ENCODE measurements at places on chromosomes 7 and 10.
A peak's percentile ranks its signal among the peaks of the same experiment; 100 is the strongest.

DNA sequence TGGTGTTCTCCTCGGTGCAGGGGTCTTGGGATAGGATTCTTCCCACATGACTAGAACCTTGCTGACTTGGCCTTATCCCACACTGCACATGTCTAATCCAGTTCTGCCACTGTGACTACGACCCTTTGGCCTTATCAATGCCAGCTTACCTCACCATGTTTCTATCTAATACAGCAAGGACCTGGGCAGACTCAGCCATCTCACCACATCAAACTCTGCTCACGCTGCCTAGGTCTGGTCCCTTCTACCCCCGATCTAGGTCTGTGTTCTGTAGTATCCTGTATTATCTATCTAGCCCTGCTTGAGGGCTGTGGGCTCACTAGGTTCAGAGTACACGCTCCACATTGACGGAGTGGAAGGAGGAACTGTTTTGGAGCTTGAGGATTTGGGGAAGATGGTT is 282.4 kb downstream of the HPSE2 start:
- DNase-seq: no peak

GRCh38 chr10:23402856-23403255 is 36.0 kb upstream of the OTUD1 start:
- no peak for DNase-seq

GRCh38 chr7:92766461-92767003 is 69.8 kb downstream of the CDK6 start:
- DNase-seq: peak; percentile 57

DNA sequence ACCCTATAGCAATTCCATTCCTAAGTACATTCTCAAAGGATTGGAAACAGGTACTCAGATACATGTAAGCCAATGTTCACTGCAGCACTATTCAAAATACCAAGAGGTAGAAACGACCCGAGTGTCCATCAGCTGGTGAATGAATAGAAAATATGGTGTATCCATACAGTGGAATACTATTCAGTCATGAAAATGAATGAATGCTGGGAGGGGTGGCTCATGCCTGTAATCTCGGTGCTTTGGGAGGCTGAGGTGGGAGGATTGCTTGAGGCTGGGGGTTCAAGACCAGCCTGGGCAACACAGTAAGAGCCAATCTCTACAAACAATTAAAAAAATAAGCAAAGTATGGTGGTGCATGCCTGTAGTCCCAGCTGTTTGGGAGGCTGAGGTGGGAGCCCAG is 62.8 kb downstream of the CLEC2L start:
- no peak for DNase-seq

DNA sequence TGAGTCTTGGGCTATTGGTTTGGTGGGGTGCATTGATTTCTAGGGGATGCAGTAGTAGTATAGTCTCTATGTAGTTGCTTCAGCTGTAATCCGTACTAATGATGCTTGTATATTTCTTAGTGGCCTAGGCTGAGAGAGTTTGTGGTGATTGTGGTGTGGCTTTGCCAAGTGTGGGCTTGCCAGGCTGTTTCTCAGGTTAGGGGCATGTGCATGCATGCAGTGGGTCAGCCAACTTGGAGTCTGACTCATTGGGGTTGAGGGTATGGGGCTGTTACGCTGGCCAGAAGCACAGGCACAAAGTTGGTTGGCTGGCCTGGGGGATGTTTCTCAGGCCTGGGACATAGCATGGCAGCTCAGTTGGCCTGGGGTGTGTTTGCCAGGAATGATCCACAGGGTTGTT is 25.7 kb upstream of the PLA2G12B start:
- DNase-seq: no peak

DNA sequence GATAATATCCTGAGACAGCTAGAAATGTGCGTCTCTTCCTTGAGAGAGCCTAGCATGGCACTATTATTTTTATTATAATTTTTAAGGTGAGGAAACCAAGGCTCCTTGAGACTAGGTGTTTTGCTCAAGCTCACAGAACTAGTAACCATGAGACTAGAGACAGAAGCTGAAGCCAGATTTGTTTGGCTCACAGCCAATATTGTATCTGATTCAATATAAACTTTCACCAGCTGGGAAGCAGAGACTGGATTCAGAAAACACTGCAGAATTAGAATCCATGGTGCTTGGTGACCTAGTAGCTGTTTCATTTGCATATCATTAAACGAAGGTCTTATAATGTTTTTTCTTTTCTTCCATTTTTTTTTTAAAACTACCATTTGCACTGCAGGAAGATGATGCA is 64.4 kb downstream of the DNAJB9 start:
- DNase-seq: no peak

DNA sequence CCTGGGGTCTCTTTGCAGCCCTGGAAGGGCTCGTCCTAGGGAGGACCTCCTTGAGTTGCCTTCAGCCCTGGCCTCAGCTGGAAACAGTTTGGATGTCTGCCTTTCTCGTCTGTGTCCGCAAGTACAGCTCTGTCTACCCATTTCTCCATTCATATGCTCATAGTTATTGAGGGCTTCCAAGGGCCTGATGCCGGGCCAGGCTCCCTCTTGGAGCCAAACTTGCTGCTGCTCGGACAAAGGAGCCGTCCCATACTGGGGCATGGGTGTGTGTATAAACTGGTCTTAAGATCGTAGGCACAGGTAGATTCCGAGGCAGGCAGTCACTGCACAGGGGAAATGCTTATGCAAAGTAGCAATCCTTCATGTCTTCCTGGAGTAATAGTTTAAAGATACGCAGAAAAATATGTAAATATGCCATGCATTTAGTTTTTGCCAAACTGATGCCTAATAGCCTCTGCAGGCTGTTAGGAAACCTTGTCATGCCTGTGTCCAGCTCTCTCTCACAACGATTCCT is 117.0 kb upstream of the BTBD16 start:
- no peak for DNase-seq

- peak; percentile 78 for DNase-seq
Observed at GRCh38 chr10:92567952-92568600, 5.8 kb downstream of the IDE start.

- DNase-seq: no peak
Observed at GRCh38 chr10:121450247-121450646, 148.0 kb downstream of the FGFR2 start.

GRCh38 chr10:48670978-48671913 is 13.4 kb upstream of the WDFY4 start:
- no peak for DNase-seq

- DNase-seq: no peak
Observed at GRCh38 chr10:33355274-33355673, 20.8 kb upstream of the NRP1 start.

DNA sequence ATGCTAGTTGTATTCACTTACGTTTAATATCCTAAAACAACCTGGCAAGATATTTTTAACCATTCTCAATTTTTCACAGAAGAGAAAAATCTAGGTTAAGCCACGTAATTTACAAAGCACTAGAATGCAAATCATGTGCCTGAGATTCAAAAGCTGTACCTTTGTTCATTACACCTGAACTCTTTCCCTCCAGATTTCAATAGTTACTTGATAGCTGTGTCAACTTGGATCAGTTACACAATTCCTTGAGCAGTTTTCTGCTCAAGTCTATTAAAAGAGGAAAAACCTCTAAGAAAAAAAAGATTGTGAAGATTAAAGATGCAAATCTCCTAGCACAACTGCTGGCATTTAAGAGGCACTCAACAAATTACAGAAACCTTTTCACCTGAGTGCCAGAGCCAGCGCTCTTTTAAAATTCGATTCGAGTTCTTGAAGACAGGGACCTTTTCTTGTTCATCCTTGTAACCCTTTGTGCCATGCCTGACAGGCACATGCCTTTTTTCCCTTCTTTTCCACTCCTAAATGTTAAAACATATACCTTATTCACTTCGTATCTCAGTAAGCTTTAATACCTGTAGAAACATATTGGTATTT is 886 bp downstream of the NSUN6 start:
- no peak for DNase-seq

GRCh38 chr7:79868010-79868409 is 266.6 kb upstream of the GNAI1 start:
- DNase-seq: peak; percentile 55

- no peak for DNase-seq
Observed at GRCh38 chr7:100847360-100847759, 5.2 kb upstream of the SLC12A9 start.

DNA sequence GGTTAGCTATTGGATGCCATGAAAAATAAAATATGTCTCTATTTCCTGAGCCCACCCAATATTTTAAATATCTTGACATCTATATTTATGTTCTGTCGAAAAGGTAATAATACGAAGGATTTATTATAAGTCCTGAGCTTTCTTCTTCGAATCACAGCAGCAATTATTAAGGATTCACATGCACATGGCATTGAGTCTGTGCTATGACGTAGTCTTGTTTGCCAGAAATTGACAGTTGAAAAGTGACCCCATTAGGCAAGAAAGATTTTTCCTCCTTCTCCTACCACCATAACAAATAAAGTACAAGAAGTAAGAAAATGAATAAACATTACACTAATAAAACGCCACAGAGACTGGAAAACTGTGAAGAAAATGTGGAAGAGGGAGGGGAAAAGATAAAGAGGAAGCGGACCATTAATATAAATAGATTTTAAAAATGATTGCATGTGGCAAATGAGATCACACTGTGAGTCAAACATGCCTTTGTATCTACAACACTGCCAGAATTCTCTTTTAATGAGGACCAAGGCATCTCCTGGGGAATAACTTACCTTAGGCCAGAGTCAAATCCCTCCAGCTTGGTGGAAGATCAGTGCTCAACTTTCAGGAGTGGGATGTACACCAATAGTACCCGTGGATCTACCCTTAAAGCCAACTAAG is 21.6 kb downstream of the FZD1 start:
- peak; percentile 32 for DNase-seq

- peak; percentile 18 for DNase-seq
Observed at GRCh38 chr10:25455980-25456567, 281.3 kb downstream of the GPR158 start.

GRCh38 chr7:70484255-70484654 is 647.7 kb upstream of the GALNT17 start:
- no peak for DNase-seq

DNA sequence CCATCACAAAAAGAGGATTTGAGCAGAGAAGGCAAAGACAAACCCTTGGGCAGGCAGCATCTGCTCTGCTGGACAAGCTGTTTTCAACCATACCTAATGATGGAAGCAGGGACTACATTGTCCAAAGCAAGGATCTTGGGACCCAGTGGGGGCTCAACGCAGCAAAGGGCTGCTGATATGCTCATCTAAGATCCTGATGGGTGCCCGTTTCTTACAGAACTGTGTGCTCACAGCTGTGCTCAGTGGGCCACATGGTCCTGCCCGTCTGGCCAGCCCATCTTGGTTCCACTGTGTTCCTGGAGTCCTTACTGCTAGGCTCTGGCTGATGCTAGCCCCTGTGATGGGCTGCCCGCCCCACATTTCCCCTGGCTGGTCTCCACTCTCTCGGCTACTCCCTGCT is 36.1 kb downstream of the GPRIN2 start:
- DNase-seq: no peak

DNA sequence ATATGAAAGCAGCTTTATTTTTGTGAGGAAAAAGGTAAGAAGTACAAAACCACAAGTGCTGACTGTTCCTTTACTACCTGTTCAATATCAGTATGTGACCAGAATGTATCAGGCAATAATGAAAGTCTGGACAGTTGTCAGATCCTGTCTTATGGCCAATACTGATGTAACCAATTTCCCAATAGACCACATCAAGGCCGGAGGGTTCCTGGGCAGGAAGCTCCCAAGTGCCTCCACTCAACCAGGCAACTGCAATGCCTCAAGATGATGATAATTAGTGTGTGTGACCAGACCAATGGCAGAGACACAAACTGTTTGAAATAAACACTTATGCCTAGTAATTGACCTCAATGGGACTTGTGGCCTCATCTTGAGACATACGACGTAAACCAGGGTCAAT is 149.4 kb upstream of the ASAH2 start:
- peak; percentile 21 for DNase-seq

DNA sequence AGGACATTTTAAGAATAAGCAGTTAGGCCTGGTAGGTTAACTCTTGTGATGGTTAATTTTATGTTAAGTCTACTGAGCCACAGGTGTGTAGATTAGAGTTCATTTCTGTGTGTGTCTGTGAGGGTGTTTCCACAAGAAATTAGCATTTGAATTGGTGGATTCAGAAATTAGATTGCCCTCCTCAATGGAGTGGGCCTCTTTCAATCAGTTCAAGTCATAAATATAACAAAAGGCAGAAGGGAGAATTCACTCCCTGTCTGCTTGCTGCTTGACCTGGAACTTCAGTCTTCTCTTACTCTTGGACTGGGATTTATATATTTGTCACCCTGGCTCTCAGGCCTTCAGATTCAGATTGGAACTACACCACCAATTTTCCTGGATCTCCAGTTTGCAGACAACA is 55.3 kb upstream of the POM121L12 start:
- no peak for DNase-seq

DNA sequence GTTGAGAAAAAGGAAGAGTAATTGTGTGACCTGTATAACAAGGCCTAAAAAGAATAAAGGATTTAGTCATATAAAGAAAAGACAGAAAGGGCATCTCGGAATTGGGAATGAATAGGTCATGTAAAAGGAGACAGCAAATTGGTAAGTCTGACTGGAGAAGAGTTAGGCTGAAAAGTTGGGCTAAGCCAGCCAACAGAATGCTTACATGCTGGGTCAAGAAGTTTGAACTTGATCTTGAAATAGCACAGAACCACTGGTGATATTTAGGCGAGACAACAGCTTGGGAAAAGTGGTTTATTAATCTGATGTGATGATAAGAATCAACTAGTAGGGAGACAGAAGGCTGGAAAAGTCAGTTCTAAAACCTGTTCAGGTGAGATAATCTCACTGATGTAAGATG is 4.8 kb downstream of the IDE start:
- DNase-seq: peak; percentile 37

GRCh38 chr10:115857856-115858255 is 415.1 kb downstream of the GFRA1 start:
- peak; percentile 88 for DNase-seq

- DNase-seq: peak; percentile 40
Observed at GRCh38 chr7:118104812-118105441, 79.0 kb upstream of the LSM8 start.

- no peak for DNase-seq
Observed at GRCh38 chr10:113015201-113015600, 65.2 kb downstream of the TCF7L2 start.

DNA sequence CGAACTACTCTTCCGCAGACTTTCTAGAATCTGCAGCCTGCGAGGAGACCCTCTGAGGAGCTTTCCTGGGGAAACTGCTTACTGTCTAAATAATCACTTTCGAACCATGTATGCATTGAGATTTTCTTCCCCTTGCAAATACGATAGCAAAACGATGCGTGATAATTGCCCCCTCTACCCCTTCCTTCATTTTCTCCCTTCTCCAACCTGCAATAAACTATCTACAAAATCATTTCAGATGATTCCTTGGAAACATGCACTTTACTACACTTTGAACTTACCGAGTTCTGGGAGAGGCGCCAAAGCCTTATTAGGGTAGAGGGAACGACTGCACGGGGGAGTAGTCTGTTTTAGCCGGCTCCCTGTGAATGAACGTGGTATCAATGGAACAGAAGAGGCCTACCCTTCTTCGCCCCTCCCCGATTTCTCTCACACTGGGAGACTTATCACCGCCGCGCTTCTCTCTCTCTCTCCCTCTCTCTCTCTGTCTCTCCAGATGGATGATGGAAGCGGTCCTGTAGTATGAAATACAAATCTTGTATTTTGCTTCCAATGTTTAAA is at the start of gene FGFBP3:
FGFBP3 (minus strand) TSS at position 370 of the 561 bp plus-strand sequence. CDS start 517 bp downstream, outside the sequence.
- DNase-seq: peak; percentile 41

- no peak for DNase-seq
Observed at GRCh38 chr10:3807928-3808496, 23.0 kb upstream of the KLF6 start.

Data from iris pigment epithelial cell (primary cell).